ENCODE measurements at places on chromosomes 5 and 9.

GRCh38 chr5:72234265-72234700, 85.8 kb downstream of the MRPS27 start:
- peak; percentile 25 for DNase-seq

DNA sequence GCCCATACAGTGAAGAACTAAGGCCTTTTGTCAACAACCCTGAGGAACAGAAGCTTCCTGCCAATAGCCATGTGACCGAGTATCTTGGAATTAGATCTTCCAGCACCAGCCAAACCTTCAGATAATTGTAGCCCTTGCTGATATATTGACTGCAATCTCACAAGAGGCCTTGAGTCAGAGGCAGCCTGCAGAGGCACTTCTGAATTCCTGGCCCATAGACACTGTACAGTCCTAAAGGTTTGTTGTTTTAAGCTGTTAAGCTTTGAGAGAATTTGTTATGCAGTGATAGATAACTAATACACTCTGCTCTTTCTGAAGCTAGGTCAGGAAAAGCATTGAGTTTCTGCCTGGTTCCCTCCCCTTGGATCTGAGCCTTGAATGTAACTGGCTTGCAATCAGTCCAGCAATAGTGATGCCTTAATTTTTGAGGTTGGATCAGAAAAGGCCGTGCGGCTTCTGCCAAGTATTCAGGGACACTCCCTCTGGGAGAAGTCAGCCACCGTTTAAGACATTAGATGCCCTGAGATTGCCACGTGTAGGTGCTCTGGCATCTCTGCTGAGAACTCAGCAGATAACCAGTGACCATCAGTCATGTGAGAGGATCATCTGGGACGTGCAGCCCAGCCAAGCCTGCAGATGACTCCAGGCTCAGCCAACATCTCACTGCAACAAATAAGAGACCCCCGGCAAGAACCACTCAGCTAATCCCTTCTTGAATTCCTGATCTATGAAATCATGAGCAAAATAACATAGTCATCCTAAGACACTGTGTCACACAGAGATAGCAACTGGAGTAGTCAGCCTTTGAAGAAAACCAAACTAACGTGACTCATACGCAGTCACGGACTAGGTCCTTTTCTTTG, 126.8 kb upstream of the STC2 start:
- DNase-seq, result peak; percentile 97

DNA sequence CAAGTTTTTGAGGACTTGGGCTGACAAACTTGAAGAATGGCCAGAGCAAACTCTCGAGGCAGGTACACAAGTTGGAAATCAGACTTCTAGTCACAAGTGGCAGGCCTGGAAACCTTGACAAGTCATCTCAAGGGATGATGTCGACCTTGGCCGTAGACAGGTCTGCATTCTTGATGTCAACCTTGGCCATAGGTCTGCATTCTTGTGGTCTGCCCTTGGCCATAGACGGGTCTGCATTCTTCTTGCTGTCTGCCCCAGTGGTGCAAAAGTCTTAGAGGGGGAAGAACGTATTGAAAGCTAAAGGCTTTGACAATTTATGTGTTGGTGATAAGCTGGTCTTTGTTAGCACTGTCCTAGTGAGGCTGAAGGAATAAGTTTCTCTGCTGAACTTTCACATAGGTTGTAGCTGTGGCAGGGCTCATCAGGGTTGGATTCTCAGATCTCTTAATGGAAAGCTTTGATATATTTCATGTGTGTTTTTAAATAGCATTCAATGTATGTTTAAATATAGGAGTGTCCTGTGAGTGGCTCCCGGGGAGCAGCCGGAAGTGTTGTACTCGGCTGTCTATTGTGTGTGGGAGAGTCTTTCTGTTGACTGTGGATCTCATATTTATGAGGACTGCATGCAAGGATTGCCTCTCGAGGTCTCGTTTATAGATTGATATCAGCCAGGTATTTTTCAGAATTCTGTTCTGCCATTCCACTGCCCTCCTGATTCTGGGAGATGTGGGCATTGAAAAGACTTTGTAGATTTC, 27.0 kb downstream of the SUB1 start:
- no peak for DNase-seq

DNA sequence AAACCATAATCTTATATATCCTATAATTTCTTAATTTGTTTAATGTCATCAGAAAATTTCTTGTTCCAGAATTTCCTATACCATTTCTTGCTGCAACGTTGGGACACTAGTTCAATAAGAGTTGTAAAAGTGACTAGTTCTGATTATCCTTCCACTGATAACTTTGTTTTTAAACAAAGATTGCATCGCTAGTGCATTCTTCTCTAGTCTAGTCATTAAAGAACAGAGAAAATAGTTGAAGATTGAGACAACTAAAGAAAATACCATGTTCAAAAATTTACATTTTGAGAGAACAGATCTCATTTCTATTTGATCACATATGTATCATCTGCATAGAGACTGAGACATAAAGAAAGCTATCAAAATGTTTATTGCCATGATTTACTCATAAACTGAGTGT, 1888.2 kb downstream of the EFNA5 start:
- DNase-seq, result no peak

GRCh38 chr9:13020146-13021040, 245.6 kb downstream of the LURAP1L start:
- DNase-seq, result peak; percentile 20

Data from fibroblast of gingiva (primary cell).